Uterus (tissue), 4 donors: ENCODE measurements at places on chromosomes 16 and 17.

DNA sequence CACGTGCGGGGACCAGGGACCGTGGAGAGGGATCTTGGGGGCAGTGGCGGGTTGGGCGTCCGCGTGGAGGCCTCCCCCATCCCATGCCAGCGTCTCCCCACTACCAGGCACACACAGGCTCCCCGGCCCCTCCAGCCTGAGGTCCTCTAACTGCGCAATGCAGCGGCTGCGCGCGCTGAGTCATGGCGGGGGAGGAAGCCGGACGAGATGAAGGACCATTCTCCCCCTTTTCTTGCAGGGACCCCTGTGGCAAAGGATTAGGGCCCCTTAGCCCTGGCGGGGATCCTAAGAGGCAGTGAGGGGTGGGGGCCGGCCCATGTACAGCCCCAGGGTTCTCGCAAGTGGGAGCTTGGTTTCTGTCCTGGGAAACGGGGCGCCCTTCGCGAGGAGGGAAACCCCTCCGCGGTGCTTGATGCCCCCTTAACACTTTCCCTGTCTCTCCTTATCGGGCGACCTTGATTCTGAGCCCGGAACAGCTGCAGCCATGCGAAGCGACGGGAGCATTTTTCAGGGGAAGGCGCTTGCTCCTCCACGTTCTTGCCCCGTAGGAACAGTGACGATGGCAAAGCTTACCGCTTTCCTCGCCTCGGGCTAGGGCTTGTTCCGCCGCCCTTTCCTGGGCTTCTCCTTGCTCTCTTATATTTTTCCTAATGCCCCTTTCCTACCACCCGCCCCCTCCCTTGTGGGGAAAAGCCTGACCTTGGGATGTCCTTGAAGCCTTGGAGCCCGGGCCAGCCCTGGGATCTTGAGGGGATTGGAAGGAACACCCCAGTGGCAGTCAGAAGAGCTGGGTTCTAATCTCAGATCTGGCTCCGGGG, 592 bp downstream of the ALDOA start:
- DNase-seq: no peak

- peak; percentile 66 for DNase-seq
Measured at GRCh38 chr17:7177191-7177953, 1.8 kb downstream of the ASGR1 start.

- no peak for DNase-seq
Measured at GRCh38 chr16:23840310-23840709, 4.5 kb downstream of the PRKCB start.

- DNase-seq: no peak
Measured at GRCh38 chr17:63495491-63495890, 18.6 kb downstream of the ACE start.

DNA sequence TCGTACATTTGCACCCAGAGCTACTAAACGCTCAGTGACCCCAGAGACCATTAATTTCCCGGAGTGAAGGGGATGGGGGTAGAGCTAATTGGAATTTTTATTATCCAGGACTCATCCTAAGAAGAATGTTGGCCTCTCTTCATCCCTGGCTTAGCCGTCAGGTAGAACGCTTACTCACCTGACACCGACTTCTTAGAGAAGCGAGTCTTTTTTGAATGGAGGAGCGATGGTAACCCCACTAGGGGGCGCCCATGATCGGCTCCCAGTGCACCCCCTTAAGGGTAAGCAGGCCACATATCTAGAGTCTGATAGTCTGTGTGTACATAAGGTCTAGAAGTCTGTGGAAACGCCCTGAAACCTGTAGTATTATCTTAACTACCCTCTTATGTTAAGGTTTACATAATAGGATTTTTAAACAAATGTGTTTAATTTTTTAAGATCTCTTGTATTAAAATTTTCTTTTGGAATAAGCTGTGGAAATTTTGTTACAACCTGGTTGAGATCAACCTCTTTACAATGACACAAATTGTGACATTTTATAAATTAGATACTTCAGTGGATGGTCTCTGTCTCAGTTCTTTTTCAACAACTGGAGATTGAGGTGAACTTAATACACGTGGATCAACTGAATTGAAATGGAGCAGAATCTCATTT, 229.8 kb downstream of the CPPED1 start:
- no peak for DNase-seq

- no peak for DNase-seq
Measured at GRCh38 chr16:22734368-22734767, 79.6 kb upstream of the HS3ST2 start.

DNA sequence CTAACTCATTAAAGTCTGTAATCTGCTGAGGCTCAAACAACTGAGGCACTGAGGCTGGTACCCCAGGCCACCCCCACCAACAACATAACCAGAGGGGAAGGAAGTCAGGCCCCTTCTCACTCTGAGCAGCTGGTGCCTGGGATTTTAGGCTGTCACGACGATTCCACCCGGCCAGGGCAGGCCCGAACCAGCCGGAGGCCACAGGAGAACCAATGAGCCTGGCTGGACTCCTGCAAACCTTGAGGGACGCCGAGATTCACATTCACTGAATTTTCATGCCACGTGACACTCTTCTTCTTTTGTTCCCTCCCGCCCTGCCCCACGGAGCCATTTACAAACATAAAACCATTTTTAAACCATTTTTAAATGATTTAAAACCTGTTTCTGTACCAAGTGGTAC, 48.1 kb downstream of the RPH3AL start:
- peak; percentile 39 for DNase-seq
